ENCODE measurements at places on chromosomes 7 and 10.

GRCh38 chr7:47785923-47786556, 162.2 kb downstream of the PKD1L1 start:
- DNase-seq = no peak

GRCh38 chr10:101446071-101446470, 92.1 kb downstream of the BTRC start:
- no peak for DNase-seq

- no peak for DNase-seq
Measured at GRCh38 chr10:105042906-105043552, 401.9 kb downstream of the SORCS3 start.

DNA sequence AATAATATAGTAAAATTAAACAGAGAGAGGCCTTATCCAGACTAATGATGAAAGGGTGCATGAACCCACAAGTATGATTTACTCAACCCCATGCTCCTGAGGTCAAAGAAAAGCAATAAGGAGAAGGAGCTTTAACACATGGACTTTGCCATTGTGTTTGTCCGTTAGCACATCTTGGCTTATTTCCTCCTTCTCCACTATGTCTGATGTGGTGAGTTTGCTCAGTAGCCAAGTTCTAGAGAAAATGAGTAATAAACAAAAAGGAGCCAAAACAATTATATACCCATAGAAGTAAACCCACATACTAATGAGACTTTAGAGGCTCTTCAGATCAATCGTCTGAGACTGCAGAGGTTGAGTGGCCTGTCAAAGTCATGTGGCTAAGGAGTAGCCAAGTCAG, 26.1 kb upstream of the ADD3 start:
- DNase-seq = no peak

DNA sequence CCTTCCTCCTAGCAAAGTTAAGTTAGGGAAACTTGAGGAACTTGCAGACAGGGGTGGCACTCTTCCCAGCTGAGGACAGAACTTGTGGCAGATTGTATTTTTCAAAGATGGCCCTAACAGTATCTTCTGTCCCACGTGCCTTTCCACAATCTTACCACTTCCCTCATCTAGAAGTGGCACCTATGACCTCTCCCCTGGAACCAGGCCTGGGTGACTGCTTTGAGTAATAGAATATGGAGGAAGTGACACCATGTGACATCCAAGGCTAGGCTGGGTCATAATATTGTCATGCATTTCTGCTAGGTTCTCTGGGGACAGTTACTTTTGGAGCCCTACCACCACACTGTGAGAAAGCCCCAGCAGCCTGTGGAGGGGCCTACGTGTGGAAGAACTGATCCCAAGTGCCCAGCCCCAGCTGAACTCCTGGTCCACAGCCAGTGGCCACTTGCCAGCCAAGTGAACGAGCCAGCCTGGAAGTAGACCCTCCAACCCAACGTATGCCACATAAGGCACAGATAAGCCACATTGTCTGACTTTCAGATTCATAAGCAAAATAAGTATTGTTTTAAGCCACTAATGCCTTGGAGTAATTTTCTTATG, 193.7 kb downstream of the PTPN20 start:
- no peak for DNase-seq

- no peak for DNase-seq
Measured at GRCh38 chr7:74412056-74412455, 41.6 kb upstream of the GTF2IRD1 start.

DNA sequence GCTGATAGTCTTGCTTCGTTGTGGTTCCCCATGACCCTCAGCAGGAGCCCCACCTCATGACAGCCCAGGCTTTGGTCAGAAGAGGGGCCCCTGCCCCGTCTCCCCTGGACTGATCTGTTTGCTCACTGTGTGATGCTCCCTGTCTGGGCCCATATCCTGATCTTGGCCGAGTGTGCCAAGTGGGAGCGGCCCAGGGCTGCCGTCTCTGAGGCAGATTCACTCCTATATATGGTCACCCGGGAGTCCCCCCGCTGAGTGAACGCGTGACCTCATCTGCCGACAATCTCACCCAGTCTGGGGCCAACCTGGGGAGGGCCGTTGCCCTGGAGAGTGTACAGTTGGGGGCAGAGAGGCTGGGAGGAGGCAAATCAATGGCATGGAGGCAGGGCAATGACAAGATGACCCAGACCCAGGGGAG, 34.5 kb downstream of the PPIF start:
- DNase-seq = no peak

- DNase-seq = no peak
Measured at GRCh38 chr7:49324707-49325106, 400.4 kb downstream of the CDC14C start.

GRCh38 chr7:111486472-111487142, 75.7 kb downstream of the IMMP2L start:
- DNase-seq = peak; percentile 18

DNA sequence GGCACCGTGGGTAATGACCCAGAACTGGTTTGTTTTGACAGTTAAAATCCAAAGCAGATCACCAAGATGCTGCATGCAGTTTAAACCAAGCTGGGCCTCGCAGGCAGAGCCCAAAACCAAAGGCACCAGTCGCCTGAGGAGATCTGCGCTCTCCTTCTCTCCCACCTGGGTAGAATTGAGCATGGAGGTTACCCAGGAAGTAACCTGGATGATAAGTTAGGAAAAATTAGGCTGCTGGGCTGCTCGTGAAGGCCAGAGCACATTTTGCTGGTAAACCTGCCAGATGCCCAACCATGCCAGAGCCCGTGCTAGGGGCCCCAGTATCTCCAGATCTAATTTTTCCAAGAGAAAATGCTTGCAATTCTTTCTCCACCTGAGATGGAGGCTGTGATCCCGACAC, 388.3 kb upstream of the MGMT start:
- DNase-seq = no peak

Measured in thyroid gland (tissue), 4 donors.